ENCODE measurements at places on chromosomes 4 and X. TPM values are rescaled to one million over a fixed set of nuclear protein-coding genes. Genes with fewer than 3 reads are reported as not detected.

ADH1A gene
- not detected for total RNA-seq

BTK gene
- not detected for total RNA-seq

PPEF1 gene
- total RNA-seq, result not detected

YTHDC1 gene
- 23.2 TPM for total RNA-seq

EDNRA gene
- 3.9 TPM for total RNA-seq

MSANTD1 gene
- total RNA-seq, result 0.59 TPM
